ENCODE measurements at places on chromosomes 2 and 18.

DNA sequence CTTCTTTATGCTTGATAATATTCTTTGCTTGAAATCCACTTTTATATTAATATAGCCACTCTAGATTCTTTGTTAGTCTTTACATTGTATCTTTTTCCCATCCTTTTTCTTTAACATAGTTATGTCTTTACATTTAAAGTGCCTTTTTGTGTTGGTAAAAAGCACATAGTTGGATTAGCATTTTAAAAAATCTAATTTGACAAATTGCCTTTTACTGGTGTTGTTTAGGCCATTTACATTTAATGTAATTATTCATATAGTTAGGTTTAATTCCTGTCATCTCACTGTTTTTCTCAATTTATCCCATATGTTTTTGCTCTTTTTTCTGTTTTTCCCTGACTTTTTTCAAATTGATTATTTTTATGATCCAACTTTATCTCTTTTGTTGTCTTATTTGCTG lies 93.2 kb downstream of the BCL2L11 start:
- DNase-seq: no peak

DNA sequence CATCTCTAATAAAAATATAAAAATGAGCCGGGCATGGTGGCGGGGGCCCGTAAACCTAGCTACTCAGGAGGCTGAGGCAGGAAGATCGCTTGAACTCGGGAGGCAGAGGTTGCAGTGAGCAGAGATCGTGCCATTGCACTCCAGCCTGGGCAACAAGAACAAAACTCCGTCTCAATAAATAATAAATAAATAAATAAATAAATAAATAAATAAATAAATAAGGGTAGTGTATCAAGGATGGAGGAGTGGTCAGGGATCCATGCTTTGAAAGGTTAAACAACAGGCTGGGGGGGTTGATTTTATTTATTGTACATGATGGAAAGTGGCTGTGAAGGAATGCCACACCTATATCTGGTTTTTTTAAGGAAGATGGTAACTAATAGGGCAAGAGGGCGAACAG lies 63.2 kb downstream of the AP1S3 start:
- no peak for DNase-seq

GRCh38 chr2:152861349-152861942 lies 143.0 kb downstream of the ARL6IP6 start:
- DNase-seq: no peak

- no peak for DNase-seq
Measured at GRCh38 chr18:32877371-32877770, 104.5 kb upstream of the KLHL14 start.

- no peak for DNase-seq
Measured at GRCh38 chr2:85963068-85963467, 74.3 kb upstream of the ST3GAL5 start.

GRCh38 chr18:34911661-34912384 lies 129.4 kb upstream of the MAPRE2 start:
- DNase-seq: no peak

DNA sequence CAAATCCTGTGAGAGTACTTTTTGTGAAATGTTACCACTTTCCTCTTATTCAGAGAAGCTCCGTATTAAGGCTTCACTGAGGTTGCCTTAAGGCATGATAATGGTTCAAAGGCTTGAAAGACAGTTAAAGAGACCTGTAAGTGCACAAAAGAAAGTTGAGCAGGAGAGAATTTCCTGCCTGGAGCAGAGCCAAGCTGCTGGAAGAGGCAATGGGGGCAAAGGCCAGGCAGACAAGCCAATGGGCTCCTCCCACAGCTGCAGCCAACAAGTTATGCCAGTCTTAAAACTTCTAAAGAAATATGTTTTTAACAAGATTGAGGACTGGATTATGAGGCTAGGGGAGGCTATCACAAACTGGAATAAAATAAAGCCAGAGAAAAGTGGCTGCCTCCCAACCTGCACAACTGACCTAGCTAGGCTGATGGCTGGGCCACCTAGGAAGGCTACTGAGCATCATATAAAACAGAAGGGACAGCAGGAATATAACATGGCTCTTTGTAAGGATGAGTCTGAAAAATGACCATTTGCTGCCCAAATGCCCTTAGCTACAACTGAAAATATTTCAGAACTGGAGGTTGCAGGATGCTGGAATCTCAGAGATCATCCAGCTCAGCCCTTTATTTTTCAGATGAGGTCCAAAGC lies 2.1 kb downstream of the IL1B start:
- no peak for DNase-seq

- DNase-seq: no peak
Measured at GRCh38 chr18:74013955-74014354, 133.7 kb downstream of the FBXO15 start.

DNA sequence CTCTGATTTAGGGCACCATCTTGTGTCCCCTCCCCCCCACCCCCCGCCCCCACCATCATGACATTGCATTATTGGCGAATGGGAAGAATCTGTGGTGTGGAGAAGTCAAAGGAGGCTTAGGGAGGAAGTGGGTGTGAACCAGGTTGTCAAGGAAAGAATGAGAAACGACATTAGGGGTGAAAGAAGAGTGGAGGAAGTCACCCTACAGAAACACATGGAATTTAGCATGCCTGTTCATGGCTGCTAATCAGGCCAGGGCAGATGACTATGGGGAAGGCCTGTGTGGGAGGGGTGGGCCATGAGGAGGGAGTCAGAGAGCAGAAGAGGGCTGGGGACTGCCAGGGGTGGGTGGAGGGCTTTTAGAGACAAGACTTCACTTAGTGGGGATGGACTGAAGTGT lies 81.6 kb downstream of the AOX1 start:
- DNase-seq: no peak

DNA sequence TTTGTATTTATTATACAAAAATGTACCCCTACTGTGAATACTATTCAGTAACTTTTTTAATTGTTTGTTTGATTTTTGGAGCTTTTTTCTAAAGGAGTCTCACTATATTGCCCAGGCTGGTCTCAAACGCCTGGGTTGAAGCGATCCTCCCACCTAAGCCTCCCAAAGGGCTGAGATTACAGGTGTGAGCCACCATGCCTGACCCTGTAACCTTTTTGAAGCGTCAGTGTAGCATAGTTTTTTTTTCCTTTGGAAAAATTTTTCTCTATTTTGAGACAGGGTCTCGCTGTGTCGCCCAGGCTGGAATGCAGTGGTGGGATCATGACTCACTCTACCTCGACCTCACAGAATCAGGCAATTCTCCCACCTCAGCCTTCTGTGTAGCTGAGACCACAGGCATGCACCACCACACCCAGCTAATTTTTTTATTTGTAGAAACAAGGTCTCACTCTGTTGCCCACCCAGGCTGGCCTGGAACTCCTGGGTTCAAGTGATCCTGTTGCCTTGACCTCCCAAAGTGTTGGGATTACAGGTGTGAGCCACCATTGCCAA lies 2.0 kb downstream of the GMCL1 start:
- no peak for DNase-seq

- no peak for DNase-seq
Measured at GRCh38 chr2:119205001-119205706, 18.5 kb upstream of the STEAP3 start.

DNA sequence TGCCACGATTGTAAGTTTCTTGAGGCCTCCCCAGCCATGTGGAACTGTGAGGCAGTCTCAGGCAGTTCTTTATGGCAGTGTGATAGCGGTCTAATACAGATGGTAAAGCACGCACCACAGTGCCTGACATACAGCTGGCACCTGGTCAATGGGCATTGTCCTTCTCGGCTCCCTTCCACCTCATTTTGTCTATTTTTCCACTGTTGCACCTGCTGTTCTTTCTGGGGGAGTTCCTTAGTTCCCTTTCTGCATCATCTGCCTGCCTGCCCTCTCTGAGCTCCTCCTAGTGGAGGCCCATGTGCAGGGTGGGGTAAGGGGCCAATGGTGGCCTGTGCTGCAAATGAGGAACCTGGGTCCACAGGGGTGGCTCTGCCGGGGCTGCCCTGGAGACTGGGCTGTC lies 157.6 kb downstream of the LPIN1 start:
- DNase-seq: no peak
